Pons (tissue), 1 donor: ENCODE measurements at places on chromosomes 4 and X.

DNA sequence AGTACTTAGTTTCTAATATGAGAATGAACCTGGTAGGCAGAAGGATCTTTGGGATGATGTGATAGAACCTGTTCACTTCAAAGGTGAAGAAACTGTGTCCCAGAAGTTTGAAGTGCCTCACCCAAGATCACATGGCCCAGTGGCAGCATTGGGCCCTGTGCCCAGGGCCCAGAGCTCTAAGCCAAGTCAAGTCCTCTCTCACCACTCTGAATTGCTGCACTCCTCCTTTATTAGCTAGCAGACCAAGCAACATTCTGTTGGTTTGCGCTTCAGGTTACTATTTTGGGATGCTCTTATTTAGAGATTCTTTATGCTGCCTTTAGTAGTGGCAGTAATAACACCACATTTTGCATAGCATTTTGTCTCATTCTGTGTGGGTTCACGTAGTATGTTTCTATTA lies 82.7 kb downstream of the PARM1 start:
- no peak for DNase-seq

DNA sequence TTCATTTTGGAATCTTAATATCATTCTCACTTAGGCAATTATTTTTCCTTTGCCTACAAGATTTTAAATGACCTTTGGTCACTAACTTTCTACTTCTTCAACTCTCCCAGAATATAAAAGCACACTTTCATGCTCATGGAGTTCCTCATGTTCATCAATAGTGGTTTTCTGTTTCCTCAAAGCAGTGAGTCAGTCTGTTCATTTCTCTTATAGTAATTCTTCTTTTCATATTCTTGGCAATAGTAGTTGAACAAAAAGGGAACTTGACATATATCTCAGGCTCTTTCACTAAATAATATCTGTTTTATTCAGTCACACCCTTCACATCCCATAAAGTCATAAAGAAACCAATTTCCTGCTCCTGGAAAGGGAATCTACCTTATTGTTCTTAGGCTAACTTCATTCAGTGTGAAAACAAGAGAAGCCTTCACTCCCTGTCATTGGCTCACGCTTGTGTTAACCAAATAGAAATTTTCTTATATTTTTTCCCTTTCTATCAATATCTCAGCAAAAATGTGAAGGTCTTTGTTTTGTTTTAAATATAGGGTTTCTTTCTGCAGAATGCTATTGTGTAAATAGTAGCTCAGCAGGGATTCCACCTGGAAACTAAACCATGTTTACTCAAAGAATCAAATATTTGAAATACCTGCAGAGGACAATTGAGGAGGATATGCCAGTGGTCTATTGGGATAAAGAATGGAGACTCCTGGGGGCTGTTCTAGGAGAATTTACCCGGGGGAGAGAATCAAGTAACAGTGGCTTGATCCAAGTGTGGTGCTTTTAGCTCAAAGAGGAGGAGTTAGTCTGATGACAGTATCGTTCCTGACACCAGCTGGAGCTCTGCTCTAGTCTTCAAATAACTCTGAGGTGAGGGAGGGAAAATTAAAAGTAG lies 13.4 kb upstream of the TNIP3 start:
- no peak for DNase-seq

- no peak for DNase-seq
Observed at GRCh38 chr4:1049591-1049905, 38.1 kb downstream of the FGFRL1 start.

DNA sequence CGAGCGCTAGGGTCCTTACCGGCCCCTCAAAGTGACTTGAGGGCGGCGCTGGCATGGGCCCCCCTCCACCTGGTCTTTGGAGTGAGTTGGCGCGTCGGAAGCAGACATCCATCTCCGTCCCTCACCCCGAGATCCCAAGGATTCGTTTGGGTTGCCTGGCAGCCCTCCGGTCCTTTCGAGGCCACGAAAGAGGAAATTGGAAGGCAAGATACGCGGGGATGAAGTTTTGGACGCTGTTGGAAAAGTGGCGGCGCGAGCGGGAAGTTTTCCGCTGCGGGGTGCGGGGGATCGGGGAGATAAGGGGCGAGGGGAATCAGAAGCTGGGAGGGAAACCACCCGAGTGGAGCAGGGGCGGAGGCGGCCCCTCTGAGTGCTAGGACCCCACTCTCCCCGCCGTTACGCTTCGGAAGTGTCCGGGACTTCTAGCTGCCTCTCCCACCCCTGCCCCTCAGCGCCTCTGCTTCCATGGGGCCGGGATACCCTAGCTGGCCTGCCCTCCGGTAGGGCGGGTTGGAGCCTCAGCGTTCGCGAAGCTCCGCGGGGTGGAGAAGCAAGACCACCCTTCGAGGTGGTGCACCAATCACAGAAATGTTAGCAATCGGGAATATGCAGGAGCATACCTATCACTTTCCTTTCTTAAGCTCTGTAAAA lies 57.8 kb downstream of the FRMPD3 start:
- DNase-seq, result no peak

DNA sequence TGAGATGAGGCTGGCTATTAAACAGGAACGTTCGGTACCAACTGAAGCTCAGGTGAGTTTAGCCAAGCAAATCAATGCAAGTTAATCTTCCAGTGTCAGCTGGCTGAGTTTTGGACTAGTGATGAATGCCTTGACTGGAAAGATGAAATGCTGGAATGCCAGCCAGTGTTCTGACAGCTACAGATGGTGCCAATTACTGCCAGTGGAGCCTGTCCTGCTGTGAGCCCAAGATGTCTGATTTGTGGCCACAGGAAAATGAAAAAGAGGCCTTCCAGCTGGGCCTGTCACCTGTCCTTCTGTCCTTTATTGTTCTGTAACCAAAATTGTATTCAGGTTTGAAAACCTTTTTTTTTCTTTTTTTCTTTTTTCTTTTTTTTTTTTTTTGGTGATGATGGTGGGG lies 223.1 kb downstream of the AFF2 start:
- DNase-seq, result peak; percentile 1

GRCh38 chr4:54077812-54078211 lies 13.4 kb upstream of the CHIC2 start:
- no peak for DNase-seq
